Central memory CD8-positive, alpha-beta T cell (primary cell): ENCODE measurements at places on chromosomes 13 and 19.
A peak's percentile ranks its signal among the peaks of the same experiment; 100 is the strongest.

DNA sequence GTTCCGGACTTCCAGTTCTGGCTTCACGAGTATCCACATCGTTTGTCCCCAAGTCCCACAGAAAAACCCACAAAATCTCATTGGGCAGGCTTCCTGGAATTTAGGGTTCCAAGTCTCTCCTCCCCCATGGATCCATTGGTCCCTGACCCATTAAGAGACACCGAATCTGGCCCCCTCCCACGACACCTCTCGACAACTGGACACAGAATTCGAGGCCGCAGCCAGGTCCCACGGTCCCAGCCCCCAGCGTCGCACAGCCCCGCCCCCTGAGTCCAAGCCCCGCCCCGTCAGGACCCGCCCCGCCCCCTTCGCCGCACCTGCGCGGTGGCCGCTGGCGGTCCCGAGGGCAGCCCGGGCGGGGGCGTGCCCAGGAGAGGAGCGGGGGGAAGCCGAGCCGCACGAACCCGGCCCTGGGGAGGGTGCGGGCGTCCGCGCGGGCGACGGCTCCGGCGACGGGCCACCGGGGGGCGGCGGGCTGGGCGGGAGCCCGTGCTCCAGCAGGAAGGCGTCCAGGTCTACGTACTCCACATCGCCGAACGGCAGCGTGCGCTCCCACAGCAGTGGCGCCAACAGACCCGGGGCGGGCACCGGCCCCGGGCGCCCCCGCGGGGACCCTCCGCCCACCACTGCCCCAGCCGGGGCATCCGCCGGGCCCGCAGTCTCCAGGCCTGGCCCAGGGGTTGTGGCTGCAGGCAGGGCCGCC, 1.8 kb downstream of the DBP start:
- peak overlapping the region; percentile 79 for H3K27ac ChIP-seq
- H3K27me3 ChIP-seq = no peaks in the 10 kb centered on the region
- H3K36me3 ChIP-seq = peaks cover 40% of the 10 kb centered on the region

GRCh38 chr13:77312311-77312710, 14.6 kb downstream of the MYCBP2 start:
- no peaks in the 10 kb centered on the region for H3K27me3 ChIP-seq
- peaks cover 7% of the 10 kb centered on the region for H3K36me3 ChIP-seq
- H3K4me3 ChIP-seq = no peak overlapping the region
- no peak for DNase-seq
- H3K4me1 ChIP-seq = peaks cover 92% of the 10 kb centered on the region

DNA sequence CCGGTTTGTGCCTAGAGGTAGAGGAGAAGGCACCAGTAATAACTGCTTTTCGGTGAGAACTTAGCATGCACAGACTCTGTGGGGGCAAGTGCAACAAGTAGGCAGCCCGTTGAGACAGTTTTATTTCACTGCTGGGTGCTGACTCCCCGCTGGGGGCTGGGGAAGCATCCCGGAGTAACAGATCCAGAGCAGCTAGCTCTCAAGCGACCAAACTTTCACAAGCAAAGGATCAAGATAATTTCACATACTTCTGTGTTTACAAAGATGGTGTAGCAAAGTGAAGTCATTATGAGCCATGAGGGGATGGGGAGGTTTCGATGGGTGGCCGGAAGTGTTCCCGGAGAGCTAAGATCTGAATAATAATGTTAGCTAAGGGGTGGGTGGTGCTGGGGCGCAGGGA, 2.8 kb downstream of the NACC1 start:
- DNase-seq = no peak
- H3K4me3 ChIP-seq = peak overlapping the region; percentile 51
- H3K4me1 ChIP-seq = peaks cover 67% of the 10 kb centered on the region
- no peaks in the 10 kb centered on the region for H3K27me3 ChIP-seq
- peak overlapping the region; percentile 93 for H3K27ac ChIP-seq

GRCh38 chr13:36668316-36668715, 5.5 kb upstream of the SERTM1 start:
- no peak overlapping the region for H3K27ac ChIP-seq
- no peaks in the 10 kb centered on the region for H3K36me3 ChIP-seq
- H3K27me3 ChIP-seq = peaks cover 11% of the 10 kb centered on the region
- H3K4me1 ChIP-seq = no peaks in the 10 kb centered on the region
- DNase-seq = no peak

GRCh38 chr19:43644181-43644580, 4.5 kb upstream of the CADM4 start:
- H3K27ac ChIP-seq = no peak overlapping the region
- H3K36me3 ChIP-seq = peaks cover 9% of the 10 kb centered on the region
- DNase-seq = no peak
- H3K4me1 ChIP-seq = peaks cover 7% of the 10 kb centered on the region
- H3K4me3 ChIP-seq = no peak overlapping the region
- H3K27me3 ChIP-seq = peaks cover 21% of the 10 kb centered on the region

GRCh38 chr19:5679289-5680083, 830 bp downstream of the MICOS13 start:
- H3K27ac ChIP-seq = peak overlapping the region; percentile 96
- H3K4me3 ChIP-seq = peak overlapping the region; percentile 80
- DNase-seq = no peak
- H3K27me3 ChIP-seq = no peaks in the 10 kb centered on the region
- H3K4me1 ChIP-seq = peaks cover 29% of the 10 kb centered on the region
- H3K36me3 ChIP-seq = peaks cover 20% of the 10 kb centered on the region

GRCh38 chr19:44903602-44904425, 1.8 kb upstream of the APOE start:
- no peak overlapping the region for H3K27ac ChIP-seq
- H3K27me3 ChIP-seq = peaks cover 29% of the 10 kb centered on the region
- peaks cover 16% of the 10 kb centered on the region for H3K36me3 ChIP-seq
- peak; percentile 53 for DNase-seq
- no peak overlapping the region for H3K4me3 ChIP-seq

DNA sequence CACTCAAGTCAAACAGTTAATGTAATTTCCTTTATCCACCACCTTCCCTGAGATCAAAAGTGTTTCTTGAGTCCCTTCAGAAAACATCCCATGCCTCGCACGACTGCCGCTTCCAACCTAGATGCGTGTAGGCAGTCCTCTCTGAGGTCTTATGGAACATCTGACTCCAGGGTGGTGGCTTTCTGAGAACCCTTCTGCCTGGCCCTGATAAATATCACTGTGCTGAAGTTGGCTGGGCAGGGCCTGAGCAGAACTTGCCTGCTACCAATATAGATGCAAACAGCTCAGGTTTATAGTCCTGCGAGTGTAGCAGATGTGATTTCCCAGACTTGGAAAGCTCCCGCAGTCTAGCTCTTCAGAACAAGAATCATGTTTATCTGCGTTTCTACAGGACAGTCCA, 61.1 kb upstream of the GPR12 start:
- no peaks in the 10 kb centered on the region for H3K36me3 ChIP-seq
- no peak overlapping the region for H3K4me3 ChIP-seq
- peaks cover 16% of the 10 kb centered on the region for H3K27me3 ChIP-seq
- DNase-seq = no peak
